ENCODE measurements at places on chromosomes 6 and 20.

DNA sequence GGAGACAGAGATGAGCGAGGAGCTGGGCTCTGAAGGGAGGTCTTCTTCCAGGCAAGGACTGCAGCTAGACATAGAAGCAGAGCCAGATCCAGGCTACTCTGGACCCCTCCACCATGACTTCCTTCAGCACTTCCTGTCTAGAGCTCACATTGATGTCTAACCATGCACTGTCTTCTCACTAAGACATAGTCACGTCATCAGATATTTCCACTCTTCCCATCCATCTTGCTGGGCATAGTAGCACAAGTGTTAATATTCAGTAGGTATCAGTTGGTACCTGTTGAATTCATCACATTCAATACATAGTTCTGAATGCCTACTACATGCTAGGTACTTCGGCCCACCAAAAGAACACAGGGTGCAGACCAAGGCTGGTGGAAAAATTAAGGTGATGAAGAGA, 2.9 kb downstream of the HLA-DMA start:
- DNase-seq = no peak

DNA sequence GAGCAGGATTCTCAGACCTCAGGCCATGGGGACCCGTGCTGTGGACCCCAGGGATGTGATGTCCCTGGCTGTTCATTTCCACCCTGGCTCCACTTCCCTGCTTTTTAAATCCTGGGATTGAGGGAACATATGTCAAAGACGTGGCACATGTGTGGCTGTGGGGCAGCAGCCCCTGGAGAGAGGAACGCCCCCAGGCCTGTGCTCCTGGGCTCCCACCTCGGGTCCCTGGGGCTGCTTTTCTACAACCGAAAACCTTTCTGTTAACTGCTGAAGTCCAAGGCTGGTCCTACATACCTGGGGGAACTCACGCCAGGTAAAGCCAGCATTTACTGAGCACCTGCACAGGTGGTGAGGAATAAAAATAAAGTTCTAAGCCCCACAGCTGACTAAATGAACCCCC, 102.3 kb upstream of the FRMD1 start:
- no peak for DNase-seq

- no peak for DNase-seq
These were observed 38.7 kb upstream of the CHMP4B start for GRCh38 chr20:33772439-33772838.

- DNase-seq = no peak
These were observed 221.3 kb downstream of the GRIK2 start for GRCh38 chr6:101614774-101615173.

GRCh38 chr6:130223508-130223907, 757 bp upstream of the SAMD3 start:
- no peak for DNase-seq

DNA sequence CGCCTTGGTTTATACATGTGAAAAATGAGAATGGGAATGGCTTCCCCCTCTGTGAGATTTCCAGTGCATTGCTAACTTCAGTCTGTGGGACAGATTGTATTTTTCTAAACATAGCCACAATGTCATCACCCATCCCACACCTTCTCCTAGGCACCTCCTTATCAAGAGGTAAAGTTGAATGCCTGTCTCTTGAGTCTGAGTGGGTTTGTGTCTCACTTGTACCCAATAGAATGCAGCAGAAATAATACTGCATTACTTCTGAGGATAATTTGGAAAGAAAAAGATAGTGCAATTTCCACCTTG, 27.9 kb downstream of the RIN2 start:
- no peak for DNase-seq

DNA sequence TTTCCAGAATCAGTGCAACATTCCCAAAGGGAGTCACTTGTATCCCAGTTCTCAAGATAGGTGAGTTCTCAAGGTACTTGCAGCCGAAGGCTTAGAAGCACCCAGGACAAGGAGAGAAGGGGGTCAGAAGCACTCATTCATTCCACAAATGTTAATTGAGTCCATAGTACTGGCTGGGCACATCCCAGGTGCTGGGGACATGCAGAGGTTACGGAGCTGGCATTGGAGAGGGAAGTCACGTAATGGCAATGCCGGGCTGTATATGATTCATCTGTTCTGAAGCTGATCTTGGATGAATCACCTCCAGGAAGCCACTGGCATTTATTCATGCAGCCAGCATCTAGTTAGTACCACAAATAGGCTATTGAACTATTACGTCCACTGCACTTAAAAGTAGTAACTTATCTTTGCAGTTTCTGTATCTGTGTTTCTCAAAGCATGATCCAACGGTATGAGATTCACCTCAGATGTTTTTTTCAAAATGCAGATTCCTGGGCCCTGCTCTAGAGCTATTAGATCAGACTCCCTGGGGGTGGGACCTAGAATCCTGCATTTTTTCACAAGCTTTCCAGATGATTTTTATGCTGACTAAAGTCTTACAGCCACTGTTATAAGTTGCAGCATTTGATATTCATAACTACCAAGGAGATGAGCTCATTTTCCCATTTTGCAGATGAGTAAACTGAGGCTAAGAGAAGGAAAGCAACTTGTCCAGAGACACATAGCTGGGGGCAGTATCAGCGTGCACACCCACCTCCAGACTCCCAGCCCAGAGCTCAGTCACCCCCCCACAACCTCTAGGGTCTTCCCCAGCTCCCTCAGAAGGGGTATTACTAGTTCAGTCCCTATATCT, 44.1 kb upstream of the ID1 start:
- no peak for DNase-seq

GRCh38 chr20:59561228-59561605, 43.1 kb upstream of the PHACTR3 start:
- no peak for DNase-seq

- no peak for DNase-seq
These were observed 116.7 kb upstream of the SSTR4 start for GRCh38 chr20:22918286-22918983.

DNA sequence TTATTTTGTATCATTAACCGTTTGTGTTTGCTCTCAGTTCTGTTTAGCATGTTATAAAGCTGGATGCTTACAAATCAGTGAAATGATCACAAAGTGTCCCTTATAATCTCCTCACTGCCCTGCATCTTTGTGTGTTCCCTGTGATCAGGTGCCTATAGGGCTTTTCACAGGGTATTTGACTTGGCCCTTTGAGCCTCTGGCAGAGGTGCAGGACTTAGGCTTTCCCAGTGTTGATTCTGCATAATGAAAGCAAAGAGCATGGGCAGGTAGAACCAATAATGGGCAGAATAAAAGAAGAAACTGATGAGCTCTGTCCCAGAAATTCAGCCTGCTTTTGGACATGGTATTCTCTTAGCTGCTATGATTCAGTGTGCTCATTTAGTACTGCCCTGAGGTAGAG, 16.9 kb upstream of the PBOV1 start:
- DNase-seq = no peak

DNA sequence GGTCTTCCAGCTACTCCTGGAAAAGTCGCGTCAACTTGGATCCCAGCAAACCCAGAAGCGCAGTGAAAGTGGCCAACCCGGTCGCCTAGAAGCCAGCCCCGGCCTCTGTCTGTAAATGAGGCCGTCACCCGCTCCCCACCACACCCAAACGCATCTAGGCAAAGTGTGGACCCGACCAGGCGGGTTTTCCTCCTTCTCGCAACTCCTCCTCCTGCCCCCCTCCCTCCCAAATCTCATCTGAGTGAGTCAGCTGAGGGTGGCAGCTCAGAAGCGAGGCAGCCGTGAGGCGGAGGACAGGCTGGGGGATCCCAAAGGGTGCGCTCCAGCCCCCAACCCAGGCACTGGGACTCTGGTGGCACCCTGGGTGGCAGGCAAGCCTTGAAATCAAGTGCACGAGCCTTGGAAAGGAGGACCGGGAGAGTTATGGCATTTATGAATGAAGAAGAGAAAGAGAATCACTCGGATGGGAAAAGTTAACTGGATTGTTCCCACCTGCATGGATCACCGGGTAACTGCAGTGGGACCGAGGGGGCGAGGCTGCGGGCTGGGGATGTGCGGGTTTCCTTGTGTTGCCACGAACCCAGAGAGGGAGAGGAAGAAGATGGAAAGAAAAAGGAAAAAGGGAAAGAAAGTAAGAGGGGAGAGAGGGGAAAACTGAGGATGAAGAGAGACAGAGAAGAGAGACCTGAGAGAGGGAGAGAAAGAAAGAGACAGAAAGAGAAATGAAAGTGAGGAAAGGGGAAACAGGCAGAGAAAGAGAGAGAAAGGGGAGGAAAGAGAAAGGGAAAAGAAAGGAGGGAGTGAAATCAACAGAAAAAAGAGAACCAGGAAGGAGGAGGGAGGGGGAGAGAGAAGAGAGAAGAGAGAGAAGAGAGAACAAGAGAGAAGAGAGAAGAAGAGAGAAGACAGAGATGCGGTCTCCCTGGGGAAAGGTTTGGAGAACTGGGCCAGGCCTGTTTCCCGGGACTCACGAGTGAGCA, at the start of gene APCDD1L:
Gene APCDD1L (minus strand): TSS at position 167 of the 980 bp plus-strand sequence. CDS start 692 bp downstream, outside the sequence.
- DNase-seq = no peak

DNA sequence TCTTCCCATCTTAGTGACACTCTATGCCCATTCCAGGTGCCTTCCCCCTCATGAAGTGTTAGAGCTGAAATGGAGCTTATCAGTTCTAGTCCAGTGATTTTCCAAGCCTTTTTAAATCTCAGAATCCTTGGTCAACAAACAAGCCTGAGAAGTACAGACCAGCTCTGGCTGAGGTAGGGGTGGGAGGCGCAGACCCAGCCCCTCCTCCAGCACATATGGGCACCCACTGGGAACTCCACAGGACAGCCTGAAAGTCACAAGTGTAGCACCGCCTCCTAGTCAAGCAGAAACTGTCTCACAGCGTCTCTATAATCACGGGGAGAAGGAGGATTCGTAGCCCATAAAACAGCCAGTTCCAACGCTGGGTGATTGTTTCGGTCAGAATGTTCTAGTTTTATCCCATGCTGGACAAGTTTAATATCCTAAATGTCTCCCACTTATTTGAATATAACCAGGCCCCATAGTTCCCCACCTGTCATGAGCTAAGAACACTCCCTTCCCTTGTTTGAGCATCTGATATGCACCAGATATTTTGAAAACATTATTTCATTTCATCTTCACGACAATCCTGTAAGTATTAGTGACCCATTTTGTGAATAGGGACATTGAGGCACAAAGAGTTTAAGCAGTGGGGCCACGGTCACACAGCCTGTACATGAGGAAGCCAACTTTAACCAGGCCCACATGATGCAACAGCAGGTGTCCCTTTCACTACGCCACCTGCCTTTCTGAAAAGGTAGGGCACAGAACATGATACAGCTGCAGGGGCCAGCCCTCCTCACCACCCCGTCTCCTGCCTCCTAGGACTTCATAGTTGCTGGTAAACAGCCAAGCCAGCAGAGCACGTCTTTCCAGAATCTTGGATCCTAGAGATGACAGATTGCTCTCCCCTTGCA, 40.1 kb downstream of the TRAF3IP2 start:
- no peak for DNase-seq

- DNase-seq = no peak
These were observed 764 bp upstream of the SNAP25 start for GRCh38 chr20:10217721-10218410.

GRCh38 chr6:20839630-20840029, 305.4 kb downstream of the CDKAL1 start:
- DNase-seq = no peak

- no peak for DNase-seq
These were observed 176.2 kb upstream of the SASH1 start for GRCh38 chr6:148166339-148166968.

- DNase-seq = no peak
These were observed 137.3 kb upstream of the PMEPA1 start for GRCh38 chr20:57847104-57847503.

DNA sequence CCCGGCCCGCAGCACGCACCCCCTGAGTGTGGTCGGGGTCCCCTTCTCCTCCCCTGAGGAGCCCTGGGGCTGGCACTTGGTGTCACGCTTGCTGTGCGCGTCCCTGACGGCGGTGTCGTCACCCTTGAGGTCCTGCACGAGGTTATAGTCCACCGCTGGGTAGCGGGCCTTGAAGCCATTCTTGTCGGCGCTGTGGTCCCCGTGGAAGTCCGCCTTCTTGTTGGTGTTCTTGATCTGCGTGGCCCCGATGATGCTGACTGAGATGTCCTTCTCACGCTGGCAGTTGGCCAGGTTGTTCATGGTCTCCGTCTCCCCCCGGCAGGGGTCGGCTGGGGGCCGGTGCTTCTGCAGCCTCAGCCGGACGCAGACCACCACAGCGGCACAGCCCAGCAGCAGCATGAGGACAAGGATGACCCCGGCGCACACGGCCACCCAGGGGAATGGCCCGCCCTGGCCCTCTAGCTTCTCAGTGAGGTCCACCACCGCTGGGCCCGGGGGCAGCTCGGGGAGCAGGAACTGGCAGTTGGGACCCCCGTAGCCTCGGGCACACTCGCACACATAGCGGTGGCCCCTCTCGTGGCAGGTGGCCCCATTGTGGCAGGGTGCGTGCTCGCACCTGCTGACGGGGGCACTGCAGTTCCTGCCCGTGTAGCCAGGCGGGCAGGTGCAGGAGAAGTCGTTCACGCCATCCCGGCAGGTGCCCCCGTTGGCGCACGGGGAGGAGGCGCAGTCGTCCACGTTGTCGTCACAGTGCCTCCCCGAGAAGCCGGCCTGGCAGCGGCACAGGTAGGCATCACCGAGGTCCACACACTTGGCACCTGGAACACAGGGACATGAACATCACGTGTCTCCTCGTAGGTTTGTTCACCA, 7.4 kb downstream of the DLL1 start:
- DNase-seq = no peak

- DNase-seq = no peak
These were observed 33.8 kb downstream of the TOMM6 start for GRCh38 chr6:41821266-41821665.

DNA sequence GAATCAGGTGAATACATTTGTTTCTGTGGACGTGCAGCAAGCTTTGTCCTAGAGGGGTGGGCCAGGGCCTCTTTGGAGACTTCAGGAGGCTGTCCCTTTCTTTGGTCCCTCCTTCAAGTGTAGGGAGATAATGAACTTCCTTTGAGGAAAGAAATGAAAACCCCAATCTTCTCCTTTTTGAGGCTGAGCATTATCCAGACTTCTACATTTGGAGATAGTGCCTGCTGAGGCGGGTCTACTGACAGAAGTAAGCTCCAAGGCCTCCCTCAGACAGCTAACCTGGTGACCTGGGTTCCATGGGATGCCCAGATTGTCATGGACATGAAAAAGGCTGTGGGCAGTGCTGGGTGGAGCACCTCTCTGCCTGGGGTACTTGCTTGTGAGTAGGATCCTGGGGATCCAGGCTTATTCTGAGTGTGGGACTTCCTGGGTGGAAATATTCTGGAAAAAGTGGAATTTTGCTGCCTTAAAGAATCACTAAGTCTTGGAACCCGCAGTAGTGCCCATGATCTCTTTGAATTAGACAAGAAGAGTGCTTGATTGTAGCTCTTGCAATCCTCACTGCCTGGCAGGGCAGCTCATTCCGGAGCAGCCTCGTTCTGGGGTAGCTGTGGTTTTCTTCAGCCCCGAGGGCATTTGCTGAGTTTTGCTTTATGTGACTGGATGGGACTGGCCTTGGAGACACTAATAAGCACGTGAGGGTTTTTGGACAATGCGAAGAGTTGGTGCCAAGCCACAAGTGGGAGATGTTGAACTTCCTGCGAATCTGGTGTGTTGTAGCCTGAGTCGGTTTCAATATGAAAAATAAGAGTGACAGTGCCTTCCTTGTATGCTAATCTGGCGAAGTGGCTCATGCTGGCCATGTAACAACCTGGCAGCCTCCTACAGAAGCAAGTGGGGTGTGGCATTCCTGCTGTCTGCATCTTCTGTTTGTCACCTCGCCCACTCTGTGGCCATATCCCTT, 28.1 kb downstream of the SNRNP48 start:
- DNase-seq = peak; percentile 23
